ENCODE measurements at places on chromosomes 16 and 17.

GRCh38 chr16:87828907-87829621 is 40.2 kb downstream of the SLC7A5 start:
- DNase-seq = no peak

DNA sequence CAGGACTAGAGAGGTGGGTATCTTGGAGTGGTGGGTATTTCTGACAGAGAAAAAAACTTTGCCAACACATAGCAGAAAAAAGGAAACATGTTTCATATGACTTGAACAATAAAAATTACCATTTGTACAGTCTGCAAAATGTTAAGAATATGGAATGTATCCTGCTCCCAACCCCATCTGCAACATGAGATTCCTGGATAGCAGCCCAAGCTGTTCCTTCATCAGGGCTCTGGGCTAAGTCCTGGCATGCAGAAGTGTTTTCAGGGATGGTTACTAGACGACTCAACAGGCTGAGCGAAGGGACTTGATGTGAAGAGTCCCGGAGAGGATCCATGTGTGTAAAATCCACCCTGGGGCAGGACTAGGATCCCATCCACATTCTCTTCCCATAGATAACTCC is 121.0 kb upstream of the IRX3 start:
- DNase-seq = no peak

DNA sequence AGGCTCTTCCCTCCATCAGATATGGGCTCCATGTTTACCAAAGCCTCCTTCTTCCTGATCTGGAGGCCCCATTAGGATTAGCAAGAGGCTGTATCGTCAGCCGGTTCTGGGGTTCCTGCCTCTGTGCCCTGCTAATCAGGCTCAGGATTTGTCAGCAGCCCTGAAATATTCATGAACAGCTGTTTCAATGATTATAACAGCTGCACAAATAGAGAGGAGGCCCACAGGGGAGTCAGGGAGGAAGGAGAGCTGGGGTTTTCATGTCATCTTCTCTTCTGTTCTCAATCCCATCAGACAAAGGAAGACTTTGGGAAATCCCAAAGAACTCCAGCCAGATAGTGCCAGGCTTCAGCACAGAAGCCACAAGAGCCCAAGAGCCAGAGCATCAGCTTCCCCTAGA is 72.3 kb upstream of the MMP2 start:
- DNase-seq = no peak

DNA sequence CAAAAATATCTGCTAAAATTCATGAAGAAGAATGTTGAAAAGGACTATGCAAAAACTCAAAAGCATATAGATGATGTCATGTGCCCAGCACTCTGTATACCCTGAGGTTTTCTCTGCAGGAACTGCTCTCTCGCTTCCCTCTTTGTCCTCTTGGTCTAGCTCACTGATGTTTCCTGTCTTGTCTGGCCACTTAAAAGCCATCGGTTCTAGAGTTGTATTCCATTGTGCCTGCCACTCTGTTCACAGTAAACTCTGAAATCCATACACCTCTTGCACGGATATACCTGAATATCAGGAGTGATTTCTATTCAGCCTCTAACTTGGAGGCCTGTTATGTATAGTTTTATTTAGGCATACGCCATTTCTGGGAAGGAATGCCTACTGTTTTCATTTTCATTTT is 101.0 kb upstream of the CNTNAP4 start:
- no peak for DNase-seq

GRCh38 chr16:87310610-87311009 is 6.6 kb downstream of the C16orf95 start:
- DNase-seq = no peak

DNA sequence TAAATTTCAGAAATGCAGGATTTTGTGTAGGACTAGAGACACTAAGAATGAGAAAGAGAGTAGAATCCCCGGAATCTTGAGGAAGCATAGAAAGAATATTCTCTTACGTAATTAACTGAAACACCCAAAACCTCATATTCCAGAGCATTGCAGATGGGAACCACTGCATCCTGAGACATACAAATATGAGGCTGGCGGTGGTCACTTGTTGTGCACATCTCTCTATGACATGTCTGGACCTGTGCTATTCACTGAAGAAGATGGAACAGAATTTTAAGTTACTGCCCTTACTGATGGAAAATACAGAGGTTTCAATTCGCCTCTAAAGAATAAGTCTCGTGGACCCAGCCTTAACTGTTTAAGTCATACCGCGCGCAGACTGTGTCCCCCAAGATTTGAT is 806 bp downstream of the RAD51C start:
- DNase-seq = no peak

- DNase-seq = no peak
Measured at GRCh38 chr17:27269201-27269600, 24.7 kb upstream of the WSB1 start.

DNA sequence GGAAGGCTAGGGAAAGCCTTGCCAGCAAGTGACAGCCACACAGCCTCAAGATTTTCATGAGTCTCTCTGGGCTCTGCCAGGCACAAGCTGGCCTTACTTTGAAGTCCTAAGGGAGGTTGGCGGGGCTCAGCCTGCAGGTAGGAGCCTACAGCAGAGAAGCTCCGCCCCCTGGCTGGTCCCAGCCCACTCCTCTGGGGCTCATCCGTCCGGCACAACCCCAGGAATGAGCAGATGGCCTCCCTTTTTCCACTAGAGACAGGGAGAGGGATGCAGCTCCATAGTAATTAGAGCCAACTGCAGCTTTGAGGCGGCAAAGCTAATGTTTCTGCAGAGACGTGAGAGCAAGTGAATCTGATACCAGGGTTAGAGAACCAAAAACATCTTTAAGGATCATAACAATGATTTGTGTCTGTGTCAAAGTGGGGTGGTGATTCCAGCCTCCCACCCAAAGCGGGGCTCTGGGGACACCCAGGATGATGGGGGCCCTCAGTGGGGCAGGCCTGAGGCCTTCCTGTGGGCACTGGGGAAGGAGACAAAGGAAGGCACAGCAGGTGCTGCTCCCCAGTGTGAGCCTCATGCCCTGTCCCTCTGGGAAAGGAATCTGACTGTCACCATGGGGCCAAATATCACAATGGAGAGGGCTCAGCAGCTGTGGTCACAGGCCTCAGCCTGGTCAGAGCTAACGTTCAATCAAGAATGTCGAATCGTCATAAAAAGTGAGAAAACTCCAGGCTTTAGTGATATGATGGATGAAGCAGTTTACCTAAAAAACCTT is 61.5 kb downstream of the RBFOX3 start:
- DNase-seq = no peak

GRCh38 chr17:142876-143784 is 5.8 kb downstream of the SCGB1C2 start:
- DNase-seq = no peak

DNA sequence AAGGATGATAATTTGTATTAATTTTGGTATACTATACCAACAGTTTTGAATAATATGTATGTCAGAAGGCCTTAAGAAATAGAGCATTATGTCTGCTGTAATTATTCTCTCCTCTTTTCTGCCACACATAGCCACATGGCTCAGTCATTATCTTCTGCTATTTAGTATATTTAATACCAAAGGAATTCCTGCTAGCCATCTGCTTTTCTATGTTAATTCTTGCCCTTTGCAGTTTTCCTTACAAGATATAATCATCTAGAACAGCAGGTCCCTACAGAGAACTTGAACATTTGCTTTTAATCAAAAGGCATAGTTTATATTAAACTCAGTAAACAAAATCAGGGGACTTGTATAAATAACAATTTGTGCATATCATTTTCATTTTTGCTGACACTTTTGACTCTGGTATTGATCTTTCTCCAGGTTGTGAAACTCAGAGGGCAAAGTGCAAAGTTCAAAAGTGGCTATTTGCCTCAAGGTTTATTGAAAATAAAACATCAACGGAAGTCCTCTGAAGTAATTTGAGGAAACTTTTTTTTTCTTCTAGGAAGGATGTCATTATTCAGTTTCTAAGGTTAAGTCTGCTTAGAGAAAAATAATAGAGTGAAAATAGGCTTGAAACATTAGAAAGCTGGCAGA is 702.0 kb downstream of the KCNJ2 start:
- no peak for DNase-seq

GRCh38 chr16:83117810-83118209 is 491.0 kb downstream of the CDH13 start:
- DNase-seq = no peak

- DNase-seq = no peak
Measured at GRCh38 chr17:2484876-2485275, 26.8 kb downstream of the METTL16 start.

- no peak for DNase-seq
Measured at GRCh38 chr17:48047113-48047740, 932 bp upstream of the NFE2L1 start.

- no peak for DNase-seq
Measured at GRCh38 chr16:56389554-56389953, 35.8 kb downstream of the AMFR start.

DNA sequence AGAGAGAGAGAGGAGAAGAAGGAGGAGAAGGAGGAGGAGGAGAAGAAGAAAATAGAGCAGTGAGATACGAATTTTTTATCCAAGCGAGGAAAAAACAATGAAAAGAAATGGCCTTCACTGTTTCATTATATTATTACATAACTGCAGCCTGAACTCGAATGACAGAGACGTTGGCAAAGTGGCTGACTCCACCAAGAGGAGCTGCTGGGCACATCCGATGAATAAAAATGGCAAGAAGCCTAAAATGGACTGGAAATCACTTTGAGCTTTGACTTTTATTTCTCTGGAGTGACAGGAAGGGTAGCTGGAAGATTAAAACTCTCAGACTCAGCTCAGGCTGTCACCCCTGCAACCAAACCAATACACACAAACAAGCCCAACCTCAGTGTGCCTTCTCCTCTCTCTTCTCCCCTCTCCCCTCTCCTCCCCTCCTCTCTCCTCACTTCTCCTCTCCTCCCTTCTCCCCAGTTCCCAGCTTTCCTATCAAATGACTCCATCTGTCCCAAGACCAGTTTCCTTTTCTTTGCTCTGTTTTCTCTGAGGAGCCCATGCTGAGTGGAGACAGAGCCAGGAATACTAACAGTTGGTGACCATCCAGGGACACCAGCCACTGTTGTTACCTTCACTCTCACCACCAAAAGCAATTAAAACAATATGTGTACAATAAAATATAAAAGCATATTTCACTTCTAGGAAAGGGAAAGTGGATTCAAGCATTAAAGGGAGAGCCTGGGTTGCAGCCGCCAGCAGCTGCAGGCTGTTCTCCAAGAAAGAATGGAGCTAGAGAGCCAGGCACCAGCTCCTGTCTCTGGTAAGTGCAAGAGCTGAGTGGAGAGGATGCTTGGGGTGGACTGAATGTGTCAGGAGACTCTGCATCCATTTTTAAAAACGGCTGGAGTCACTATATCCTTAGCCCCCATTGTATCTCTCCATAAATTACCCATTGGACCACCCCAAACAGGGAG is 51.2 kb downstream of the SOX9 start:
- no peak for DNase-seq

DNA sequence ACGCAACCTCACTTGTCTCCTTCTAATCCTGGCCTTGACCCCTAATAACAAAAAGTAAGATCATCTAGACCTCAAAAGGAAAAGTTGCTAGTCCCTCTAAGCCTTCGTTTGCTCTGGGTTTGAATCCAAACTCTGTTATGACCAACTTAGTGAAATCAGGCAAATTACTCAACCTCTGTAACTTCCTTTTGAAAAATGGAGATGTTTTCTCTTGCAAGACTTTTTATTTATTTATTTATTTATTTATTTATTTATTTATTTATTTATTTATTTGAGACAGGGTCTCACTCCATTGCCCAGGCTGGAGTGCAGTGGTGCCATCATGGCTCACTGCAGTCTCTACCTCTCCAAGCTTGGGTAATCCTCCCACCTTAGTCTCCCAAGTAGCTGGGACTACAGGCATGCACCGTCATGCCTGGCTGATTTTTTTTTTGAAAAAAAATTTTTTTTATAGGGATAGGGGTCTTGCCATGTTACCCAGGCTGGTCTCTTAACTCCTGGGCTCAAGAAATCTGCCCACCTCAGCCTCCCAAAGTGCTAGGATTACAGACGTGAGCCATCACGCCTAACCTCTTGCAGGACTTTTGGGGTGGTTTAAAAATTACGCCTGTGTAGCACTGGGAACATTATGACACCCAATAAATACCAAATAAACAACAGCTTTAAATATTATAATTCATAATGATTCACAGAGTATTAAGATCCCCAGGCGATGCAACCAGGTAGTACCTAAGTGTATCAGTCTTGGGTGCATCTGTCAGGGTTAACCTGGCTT is 63.4 kb downstream of the PITPNC1 start:
- no peak for DNase-seq

GRCh38 chr17:67503739-67504138 is 126.7 kb downstream of the PITPNC1 start:
- DNase-seq = no peak

DNA sequence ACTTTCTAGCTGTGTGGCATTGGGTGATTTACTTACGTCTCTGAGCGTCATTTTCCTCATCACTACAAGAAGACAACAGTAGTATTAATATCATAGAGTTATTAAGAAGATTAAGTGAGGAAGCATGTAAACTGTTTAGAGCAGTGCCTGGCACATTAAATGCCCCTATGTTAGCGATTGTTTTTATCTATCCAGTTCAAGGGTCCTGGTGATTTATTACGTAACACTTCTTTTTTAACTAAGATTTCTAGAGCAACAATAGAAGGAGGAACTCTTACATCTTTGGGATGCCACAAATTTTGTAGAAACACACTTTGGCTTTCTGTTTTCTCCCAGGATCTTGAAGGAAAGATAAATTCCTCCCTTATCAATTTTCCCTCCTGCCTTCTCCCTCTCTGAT is 3.3 kb upstream of the GAS7 start:
- no peak for DNase-seq

GRCh38 chr17:16272111-16272840 is 55.3 kb downstream of the PIGL start:
- no peak for DNase-seq

- no peak for DNase-seq
Measured at GRCh38 chr17:80937462-80938381, 53.9 kb upstream of the CHMP6 start.

- DNase-seq = peak; percentile 19
Measured at GRCh38 chr17:34892461-34893249, 68.6 kb downstream of the CCT6B start.

- DNase-seq = no peak
Measured at GRCh38 chr17:45432405-45433158, at the start of gene ARHGAP27. Gene ARHGAP27, minus strand, starts transcription at chr17:45432870. Its CDS starts 2,591 bp downstream, at chr17:45430279.

- no peak for DNase-seq
Measured at GRCh38 chr17:6027342-6028024, 42.7 kb upstream of the WSCD1 start.

DNA sequence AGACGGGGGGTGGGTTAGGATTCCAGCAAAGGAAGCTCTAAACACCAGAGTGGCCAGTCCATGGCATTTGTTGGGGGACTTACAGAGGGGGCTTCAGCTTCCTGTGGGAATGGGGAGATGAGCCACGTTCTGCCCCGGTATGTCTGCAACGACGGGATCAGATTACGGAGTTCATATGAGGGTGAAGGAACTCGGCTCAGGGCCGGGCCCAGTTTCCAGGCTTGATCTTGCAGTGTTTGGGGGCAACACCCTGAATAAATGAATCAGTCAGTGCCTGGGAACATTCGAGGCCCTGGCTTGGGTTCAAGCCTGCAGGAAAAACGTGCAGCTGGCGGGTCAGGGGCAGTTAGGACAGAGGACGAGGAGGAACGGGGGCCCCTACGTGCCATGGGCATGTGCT is 54.0 kb downstream of the JPH3 start:
- no peak for DNase-seq

Data from activated CD8-positive, alpha-beta T cell treated with anti-CD3 and anti-CD28 coated beads for 36 hours (primary cell).